ENCODE measurements at places on chromosomes 3 and 15.

- no peak for DNase-seq
Measured at GRCh38 chr3:8733332-8734094, at the start of gene CAV3. Gene CAV3 (plus strand): TSS chr3:8733802. CDS start chr3:8733877, 75 bp downstream.

DNA sequence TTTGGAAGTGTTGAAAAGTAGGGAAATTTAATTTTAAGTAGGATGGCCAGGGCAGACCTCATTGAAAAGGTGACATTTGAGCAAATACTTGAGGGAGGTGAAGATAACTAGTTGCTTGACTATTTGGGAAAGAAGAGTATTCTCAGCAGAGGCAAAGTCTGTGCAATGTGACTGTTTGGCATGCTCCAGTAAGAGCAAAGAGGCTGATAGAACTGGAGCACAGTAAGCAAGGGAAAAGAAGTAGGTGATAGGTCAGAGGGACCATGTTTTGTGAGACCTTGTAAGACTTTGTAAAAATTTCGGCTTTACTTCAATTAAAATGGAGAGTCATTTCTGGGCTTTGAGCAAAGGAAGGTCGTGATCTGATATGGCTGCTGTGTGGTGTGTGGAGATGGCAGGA, 335.8 kb downstream of the ZIC1 start:
- no peak for DNase-seq

DNA sequence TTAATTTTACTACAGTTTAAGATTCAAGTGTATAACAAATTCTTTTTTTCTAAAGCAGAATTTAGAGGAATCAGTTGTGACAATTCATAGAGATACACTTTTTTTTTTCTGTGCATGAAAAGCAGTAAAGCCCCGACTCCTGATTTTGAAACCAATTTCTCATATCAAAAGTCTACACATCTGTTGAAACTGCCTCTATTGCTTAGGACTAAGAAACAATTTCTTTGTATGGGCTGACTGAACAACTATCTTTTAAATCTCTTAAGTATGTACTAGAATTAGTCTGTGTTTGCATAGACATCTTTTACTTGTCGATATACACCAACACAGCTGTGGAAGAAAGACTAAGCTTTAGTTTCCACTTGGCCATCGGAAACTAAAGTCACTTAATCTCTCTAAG, 127.6 kb downstream of the MEIS2 start:
- no peak for DNase-seq

GRCh38 chr3:149648525-149648924, 9.3 kb downstream of the WWTR1 start:
- no peak for DNase-seq

- no peak for DNase-seq
Measured at GRCh38 chr15:62647843-62648505, 394.6 kb upstream of the TPM1 start.
